ENCODE measurements at places on chromosomes 4 and X.

GRCh38 chrX:133120406-133120805 lies 23.5 kb upstream of the USP26 start:
- no peak for DNase-seq

DNA sequence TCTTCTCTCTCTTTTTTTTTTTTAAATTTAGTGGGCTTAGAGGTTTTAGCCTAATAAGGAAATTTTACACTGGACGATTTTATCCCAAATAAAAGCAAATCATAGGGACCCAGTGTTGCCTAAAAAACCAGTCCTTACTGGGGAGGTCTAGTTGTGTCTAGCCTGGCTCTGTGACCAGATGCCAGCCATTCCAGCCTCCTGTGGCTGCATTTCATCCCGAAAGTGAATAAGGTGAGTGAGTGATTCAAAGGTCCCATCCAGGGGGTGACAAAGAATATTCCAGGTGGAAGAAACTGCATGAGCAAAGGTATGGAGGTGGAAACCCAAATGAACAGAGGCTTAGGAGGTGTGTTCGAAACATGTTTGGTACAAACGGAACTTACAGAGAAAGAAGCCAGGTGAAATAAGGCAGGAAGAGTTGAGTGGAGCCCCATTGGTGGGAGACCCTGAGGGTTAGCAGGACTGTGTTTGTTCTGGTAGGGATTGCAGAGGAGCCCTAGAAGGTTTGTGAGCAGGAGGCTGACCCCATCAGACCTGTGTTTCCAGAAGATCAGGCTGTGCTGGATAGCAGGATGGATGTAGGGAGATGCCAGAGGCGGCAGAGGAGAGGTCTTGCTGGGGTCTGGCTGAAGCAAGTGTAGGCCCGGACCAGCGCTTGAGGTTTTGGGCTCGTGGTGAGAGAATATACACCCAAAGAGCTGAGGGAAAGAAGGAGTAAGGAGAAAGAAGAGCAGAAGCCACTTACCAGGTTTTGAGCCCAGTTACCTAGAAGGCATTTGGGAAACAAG lies 31.6 kb downstream of the PTTG2 start:
- peak; percentile 33 for DNase-seq

DNA sequence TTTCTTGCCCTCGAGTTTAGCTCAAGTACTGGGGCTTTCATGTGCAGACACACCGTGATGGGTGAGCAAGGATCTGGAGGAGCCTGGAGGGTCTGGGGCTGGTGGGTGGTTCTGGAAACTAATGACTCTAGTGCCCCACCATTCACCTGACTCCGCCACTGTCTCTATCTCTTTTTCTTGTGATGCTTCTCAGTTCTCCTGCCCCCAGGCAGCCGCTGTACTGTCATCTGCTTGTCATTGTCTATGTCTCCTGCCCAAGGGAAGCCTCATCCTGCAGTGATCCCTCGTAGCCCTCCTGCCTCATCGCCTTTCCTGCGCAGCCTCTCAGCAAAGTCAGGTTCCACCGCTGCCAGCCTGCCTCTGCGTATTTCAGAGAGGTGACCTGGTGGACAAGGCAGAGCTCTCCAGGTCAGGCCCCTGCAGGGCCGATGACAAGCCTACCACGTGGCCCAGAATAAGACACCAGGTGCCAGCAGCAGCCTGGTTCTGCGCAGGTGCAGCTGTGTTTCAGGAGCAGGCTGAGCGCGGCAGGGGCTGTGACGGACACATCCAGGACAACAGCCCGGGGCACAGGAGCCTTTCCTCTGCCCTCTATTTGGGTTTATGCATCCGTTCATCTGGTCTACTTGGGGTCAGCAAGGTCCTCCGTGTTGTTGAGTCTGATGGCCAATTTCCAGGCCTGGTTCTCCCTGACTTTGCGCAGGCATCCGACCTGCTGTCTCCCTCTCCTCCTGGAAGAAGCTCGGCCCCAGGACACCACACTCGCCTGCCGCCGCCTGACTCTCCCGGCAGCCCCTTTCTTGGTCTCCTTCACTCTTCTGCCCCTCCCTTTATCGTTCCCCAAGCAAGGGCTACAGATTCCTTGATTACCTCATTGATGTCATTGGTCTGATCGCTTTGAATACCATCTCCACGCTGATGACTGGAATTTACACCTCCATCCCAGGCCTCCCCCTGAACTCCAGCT lies 30.9 kb upstream of the CDKN2AIP start:
- no peak for DNase-seq

- no peak for DNase-seq
These were observed 101.7 kb upstream of the MBNL3 start for GRCh38 chrX:132590350-132591026.
